ENCODE measurements at places on chromosomes 7 and 10.

DNA sequence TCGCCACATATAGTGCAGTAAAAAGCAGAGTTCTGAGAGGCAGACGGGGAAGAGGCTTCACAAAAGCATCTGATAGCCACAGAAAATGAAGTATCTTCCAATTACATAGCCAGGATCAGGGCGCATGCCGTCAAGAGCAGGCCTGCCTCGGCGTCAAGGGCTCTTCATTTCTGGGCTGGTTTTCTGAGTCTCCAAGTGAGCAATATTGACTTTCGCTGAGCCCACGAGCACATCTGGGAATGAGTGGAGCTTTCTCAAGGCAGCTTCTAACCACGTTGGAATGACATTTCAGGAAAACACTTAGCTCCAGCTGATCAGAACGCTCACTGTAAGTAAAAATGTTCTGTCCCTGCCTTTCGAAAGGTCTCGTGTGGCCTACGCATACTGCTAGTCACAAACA, 51.9 kb downstream of the CLRN3 start:
- no peak for DNase-seq

- DNase-seq: no peak
These were observed 9.5 kb upstream of the TAC1 start for GRCh38 chr7:97722386-97722785.

- DNase-seq: no peak
These were observed 64.5 kb upstream of the PLA2G12B start for GRCh38 chr10:73019100-73019499.

GRCh38 chr7:24778543-24779282, 21.4 kb upstream of the GSDME start:
- peak; percentile 23 for DNase-seq

DNA sequence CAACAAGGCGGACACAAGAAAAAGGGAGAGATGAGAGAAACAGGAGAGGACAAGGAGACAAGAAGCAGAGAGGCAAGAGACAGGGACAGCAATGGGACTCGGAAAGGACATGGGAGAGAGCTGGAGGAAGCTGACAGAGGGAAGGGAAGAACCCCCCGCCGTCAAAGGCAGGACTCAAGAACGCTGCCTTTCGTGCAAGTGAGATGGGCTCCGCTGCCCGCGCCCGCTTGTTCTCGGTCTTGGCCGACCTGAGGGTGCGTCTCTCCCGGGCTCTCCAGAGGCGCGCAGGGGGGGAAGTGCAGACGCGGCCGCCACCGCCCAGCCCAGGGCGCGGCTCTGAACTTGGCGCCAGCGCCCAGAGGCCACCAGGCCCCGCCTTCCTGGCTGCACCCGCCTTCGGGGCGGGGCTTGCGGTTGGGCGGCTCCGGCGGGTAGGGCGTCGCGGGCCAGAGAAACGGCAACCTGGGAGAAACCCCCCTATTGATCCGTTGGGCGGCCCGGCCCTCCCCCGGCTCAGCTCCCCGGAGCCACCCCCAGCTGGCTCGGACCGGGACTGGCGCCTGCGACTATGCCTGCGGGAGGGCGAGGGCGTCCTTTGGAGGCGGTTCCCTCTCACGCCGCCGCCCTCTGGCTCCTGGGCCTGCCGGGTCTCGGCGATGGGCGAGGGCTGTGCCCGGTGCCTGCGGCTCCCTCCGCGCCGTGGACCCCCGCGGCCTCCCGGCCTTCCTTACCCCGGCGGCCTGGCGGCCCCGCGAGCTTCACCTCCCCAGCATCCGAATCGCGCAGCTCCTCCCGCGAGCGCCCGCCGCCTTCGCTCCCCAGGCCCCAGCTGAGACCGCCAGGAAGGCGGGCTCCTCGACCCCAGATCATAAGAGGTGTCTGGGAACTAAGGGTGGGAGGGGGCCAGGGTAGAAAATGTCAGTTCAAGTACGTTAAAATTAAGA, 2.2 kb upstream of the ANTXRL start:
- DNase-seq: peak; percentile 89

DNA sequence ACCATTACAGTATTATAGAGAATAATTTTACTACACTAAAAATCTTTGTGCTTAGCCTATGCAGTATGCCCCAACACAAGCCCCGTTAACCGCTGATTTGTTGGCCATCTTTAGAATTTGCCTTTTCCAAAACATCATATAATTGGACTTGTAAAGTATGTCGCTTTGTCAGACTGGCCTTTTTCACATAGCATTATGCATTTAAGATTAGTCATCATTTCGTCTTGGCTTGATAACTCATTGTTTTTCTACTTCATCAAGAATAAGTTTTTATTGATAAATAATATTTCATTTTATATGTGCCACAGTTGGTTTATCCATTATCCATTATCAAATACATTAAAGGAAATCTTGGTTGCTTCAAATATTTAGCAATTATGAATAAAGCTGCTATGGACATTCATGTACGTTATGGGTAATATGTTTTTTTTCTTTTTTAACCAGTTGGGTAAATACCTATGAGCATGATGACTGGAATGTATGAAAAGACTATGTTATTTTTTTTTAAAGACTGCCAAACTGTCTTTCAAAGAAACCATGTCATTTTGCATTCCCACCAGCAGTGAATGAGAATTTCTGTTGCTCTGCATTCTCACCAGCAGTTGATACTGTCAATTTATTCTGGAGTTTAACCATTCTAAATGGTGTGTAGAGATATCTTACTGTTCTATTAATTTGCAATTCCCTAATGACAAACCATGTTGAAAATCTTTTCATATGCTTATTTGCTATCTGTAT, 273.1 kb upstream of the KCND2 start:
- no peak for DNase-seq

GRCh38 chr7:106770191-106770590, 94.9 kb upstream of the PIK3CG start:
- DNase-seq: no peak

GRCh38 chr7:50336894-50337703, 32.6 kb downstream of the IKZF1 start:
- DNase-seq: no peak

DNA sequence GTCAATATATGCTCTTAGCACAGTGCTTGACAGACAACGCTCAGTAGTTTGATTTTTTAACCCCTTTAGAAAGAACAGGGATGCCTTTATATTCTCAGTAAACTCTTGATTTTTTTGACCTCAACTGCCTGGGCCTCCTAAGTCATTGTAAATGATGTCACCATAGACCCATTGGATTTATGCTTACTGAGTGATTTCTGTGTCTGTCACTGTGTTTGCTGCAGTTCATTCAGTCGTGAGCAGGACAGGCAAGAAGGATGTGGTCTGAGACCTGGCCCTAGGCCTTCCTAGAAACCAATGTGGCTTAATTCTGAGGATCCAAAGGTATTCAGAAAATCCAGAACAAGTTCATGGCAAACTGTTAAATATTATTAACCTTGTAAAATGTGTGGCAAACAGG, 868.1 kb downstream of the XPNPEP1 start:
- no peak for DNase-seq

- DNase-seq: no peak
These were observed 136.9 kb upstream of the PALS2 start for GRCh38 chr7:24436131-24436920.

DNA sequence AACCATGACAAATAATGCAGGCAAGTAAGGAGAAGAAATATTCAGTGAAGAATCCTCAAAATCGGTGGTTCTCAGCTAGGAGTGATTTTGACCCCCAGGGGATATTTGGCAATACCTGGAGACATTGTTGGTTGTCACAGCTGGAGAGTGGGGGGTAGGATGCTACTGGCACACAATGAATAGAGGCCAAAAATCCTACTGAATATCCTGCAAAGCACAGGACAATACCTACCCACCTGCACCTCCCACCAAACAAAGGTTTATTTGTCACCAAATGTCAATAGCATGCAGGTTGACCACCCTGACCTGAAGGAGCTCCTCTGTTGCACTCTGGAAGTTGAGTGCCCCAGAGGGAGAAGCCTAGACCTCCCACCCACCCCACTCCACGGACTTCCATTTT, 1028.6 kb downstream of the CNTNAP2 start:
- no peak for DNase-seq

GRCh38 chr7:45324683-45325237, 167.2 kb downstream of the RAMP3 start:
- no peak for DNase-seq

DNA sequence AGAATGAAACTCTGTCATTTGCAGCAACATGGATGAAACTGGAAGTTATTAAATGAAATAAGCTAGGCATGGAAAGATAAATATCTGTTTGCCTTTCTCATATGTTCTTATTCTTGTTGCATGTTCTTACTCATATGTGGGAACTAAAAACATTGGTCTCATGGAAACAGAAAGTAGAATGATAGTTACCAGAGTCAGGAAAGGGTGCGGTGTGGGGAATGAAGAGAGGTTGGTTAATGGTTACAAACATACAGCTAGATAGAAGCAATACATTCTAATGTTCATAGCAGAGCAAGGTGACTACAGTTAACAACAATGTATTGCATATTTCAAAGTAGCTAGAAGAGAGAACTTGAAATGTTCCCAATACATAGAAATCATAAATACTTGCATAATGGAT, 105.1 kb downstream of the FAM107B start:
- DNase-seq: no peak

Measured in KBM-7 (cell line).